ENCODE measurements at places on chromosomes 2 and 18.
A peak's percentile ranks its signal among the peaks of the same experiment; 100 is the strongest.

DNA sequence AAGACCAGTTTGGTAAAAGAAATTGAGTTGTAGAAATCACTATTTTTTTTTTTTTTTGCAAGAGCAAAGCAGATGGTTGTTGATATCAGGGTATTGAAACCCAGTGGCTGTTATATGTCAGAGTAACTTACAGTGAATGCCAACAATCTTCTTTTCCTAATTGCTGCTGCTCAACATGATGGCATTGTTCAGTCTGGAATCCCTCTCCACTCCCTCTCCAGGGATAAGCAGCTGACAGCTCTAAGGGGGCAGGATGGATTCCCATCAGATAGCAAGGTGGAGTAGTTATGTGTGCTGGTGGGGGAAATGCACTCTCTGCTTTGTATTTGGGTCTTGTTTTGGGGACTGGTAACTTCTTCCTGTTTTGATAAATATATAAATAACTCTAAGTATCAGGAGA is 200.0 kb downstream of the PIK3C3 start:
- no peak for DNase-seq

DNA sequence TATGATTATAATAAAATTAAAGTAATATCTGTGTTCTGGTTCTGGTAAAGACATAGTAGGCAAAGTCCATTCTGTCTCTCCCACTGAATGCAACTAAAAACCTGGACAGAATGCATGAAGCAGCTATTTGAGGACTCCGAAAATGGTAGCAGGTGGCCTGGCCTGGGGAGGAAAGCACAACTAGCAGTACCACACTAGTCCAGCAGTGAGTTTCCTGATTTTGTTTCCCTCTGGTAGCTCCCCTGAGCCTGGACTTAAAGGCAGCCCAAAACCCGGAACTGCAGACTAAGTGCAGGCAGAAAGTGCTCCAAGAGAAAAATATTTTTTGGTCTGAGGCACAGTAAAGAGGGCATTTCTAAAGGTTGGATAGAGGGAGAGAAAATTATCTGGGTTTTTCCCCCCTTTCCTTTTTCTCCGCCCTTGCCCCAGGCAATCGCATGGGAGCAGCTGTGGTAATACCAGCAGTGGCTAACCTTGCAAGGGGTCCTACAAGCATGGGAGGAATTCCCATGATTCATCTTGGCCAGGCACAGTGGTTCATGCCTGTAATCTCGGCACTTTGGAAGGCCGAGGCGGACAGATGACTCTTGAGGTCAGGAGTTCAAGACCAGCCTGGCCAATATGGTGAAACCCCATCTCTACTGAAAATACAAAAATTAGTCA is 32.3 kb downstream of the ASXL2 start:
- DNase-seq, result no peak

- peak; percentile 7 for DNase-seq
These were observed 35.3 kb upstream of the PPP1CB start for GRCh38 chr2:28716265-28716865.

DNA sequence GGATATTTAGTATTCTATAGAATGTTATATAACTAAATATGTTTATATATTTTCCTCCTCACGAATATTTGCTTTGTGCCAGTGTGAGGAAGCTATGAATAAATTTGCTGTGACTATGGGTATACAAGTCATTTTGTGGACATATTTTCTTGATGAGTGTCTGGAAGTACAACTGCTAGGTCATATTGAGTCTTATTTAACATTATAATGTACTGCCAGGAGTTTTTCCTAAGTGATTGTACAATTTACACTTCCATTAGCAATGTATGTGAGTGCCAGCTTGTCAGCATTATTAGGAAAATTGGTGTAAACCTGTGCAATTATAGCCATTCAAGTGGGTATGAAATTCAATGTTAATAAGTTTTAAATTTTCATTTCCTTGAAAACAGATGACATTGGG is 1328.9 kb upstream of the TMEFF2 start:
- DNase-seq, result no peak

GRCh38 chr18:37330173-37330572 is 235.4 kb downstream of the CELF4 start:
- no peak for DNase-seq

DNA sequence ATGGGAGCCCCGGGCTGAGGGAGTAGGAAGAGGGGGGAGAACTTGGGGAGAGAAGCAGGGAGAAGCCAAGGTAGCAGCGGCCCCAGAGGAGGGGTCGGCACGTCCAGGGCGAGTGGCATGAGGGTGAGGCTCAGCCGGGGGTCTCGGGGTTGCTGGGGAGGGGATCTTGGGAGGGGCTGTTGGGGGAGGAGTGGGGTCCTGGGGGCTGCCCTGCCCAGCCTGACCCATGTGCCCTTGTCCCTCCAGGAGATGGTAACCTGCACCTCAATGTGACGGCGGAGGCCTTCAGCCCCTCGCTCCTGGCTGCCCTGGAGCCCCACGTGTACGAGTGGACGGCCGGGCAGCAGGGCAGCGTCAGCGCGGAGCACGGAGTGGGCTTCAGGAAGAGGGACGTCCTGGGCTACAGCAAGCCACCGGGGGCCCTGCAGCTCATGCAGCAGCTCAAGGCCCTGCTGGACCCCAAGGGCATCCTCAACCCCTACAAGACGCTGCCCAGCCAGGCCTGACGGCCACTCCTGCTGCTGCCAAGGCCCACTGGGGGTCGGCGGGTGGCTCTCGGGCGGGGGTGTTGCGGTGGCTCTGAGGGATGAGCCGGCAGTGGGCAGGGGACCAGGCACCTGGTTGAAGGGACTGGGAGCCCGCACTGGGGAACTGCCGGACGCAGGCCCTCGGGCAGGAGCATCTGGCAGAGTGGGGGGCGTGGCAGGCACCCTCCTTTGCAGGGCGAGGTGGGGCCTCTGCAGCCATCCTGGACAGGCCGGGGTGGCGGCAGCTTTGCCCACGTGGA is 9.0 kb upstream of the GAL3ST2 start:
- no peak for DNase-seq

DNA sequence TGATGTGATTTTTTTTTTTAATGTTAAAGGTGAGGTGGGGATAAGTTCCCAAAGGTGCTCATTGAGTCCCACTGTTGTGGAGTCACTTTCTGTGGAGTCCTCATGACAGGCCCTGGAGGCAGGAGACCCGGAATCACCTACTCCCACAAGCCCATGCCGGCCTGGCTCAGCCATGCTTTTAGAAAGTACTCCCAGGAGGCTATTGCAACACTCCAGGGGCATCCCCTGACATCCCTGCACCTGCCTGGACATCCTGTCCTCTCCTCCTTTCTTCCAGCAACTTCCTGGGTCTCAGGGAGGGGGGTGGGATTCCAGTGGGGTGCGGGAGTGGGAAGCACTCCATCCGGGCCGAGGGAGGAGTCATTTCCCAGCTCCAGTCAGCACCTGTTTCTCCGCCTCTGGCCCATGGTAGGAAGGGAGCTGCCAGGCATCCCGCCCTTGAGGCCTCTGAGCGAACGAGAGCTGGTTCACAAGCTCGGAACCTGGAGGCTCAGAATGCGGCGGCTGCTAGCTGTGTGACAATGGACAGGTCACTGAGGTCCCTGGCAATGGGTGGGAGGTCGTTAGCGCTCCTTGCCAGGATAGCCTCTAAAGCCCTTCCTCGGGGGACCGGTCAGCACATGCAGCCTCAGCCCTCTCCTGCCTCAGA is 163.9 kb upstream of the ID2 start:
- DNase-seq, result no peak

GRCh38 chr2:121588357-121588756 is 57.7 kb downstream of the RNU4ATAC start:
- DNase-seq, result no peak

GRCh38 chr2:129904532-129905446 is 74.7 kb upstream of the RAB6C start:
- DNase-seq, result no peak

GRCh38 chr2:182110347-182110746 is 124.7 kb downstream of the PPP1R1C start:
- DNase-seq, result no peak
